ENCODE measurements at places on chromosomes 3 and 15. TPM values are rescaled to one million over a fixed set of nuclear protein-coding genes. Genes with fewer than 3 reads are reported as not detected.

SRPRB gene
- total RNA-seq: 64.9 TPM

DUOX2 gene
- not detected for total RNA-seq

GOLGA8R gene
- not detected for total RNA-seq

PLIN1 gene
- total RNA-seq: 0.08 TPM

GPX1 gene
- total RNA-seq: 536 TPM

IGF2BP2 gene
- 116 TPM for total RNA-seq

INSYN1 gene
- 0.08 TPM for total RNA-seq

IMPG2 gene
- total RNA-seq: 0.04 TPM

RASL12 gene
- total RNA-seq: not detected

SEC62 gene
- 21.4 TPM for total RNA-seq

GBE1 gene
- total RNA-seq: 15.0 TPM

OR5K1 gene
- total RNA-seq: not detected

GOLGA8O gene
- 0.61 TPM for total RNA-seq

MASP1 gene
- 0.23 TPM for total RNA-seq

DTWD1 gene
- total RNA-seq: 9.9 TPM

FEM1B gene
- 40.2 TPM for total RNA-seq

OR5H14 gene
- not detected for total RNA-seq

DNAJB8 gene
- total RNA-seq: not detected

NEK10 gene
- total RNA-seq: 0.23 TPM

GPR149 gene
- total RNA-seq: not detected

ZNF774 gene
- 1.7 TPM for total RNA-seq

LIPC gene
- total RNA-seq: not detected

PPP2R3A gene
- 10.5 TPM for total RNA-seq

ZFYVE19 gene
- total RNA-seq: 42.6 TPM

FGF12 gene
- total RNA-seq: 0.31 TPM

RBP2 gene
- total RNA-seq: not detected

VGLL3 gene
- total RNA-seq: 0.65 TPM

PP2D1 gene
- not detected for total RNA-seq

ZNF619 gene
- 2.5 TPM for total RNA-seq

ADGRG7 gene
- total RNA-seq: not detected

CAMKV gene
- not detected for total RNA-seq

MOBP gene
- total RNA-seq: not detected

UROC1 gene
- total RNA-seq: not detected

CLEC3B gene
- not detected for total RNA-seq

APPL1 gene
- total RNA-seq: 23.2 TPM

FGD5 gene
- not detected for total RNA-seq

IGSF11 gene
- not detected for total RNA-seq

FGF7 gene
- total RNA-seq: not detected

LSMEM2 gene
- total RNA-seq: not detected

PLA2G4D gene
- total RNA-seq: 0.08 TPM

SPTBN5 gene
- total RNA-seq: 0.31 TPM

POU1F1 gene
- not detected for total RNA-seq

DAZL gene
- not detected for total RNA-seq

Measured in hair follicular keratinocyte (primary cell).